ENCODE measurements at places on chromosomes 16 and 17. TPM values are rescaled to one million over a fixed set of nuclear protein-coding genes. Genes with fewer than 3 reads are reported as not detected.

Gene RGS11
- 0.68 TPM for polyA plus RNA-seq

Gene PPY
- 0.65 TPM for polyA plus RNA-seq

Gene SHISA6
- 2.0 TPM for polyA plus RNA-seq

Gene GAN
- 1.9 TPM for polyA plus RNA-seq

Gene CDRT15
- polyA plus RNA-seq = not detected

Gene G6PC1
- polyA plus RNA-seq = 5.4 TPM

Gene SLX1A
- polyA plus RNA-seq = 20.8 TPM

Gene ACSM5
- 7.1 TPM for polyA plus RNA-seq

Gene CA5A
- polyA plus RNA-seq = 0.27 TPM

DNA sequence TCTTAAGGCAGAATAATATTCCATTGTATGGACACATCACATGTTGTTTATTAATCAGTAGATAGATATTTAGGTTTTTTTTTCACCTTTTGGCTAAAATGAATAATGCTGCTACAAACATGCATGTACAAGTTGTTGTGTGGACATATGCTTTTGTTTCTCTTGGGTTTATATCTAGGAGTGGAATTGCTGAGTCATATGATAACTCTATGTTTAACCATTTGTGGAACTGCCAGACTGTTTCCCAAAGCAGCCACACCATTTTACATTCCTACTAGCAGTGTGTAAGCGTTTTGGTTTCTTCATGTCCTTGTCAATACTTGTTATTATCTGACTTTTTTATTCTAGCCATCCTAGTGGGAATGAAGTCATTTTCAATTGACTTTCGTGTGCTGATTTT lies 21.3 kb downstream of the CYLD start:
- no peak for DNase-seq

GRCh38 chr16:55411231-55411630 lies 67.8 kb upstream of the MMP2 start:
- no peak for DNase-seq

DNA sequence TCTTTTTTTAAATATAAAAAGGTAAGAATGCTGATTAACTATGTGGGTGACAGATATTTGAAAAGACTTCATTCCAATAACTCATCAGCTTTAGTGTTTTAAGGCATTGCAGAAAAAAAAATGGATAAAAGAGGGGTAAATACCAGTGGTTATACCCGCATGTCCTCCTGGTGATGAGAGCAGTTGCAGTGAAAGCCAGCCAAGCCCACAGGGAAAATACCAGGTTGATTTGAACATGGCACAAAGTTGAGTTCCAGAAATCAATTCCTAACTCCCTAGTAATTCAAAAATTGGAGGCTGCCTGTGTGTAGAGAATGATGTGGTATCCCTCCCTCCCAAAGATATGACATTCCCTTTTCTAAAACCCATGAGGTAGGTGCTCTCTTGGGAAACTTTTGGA lies 453.2 kb upstream of the SOX9 start:
- no peak for DNase-seq

- peak; percentile 18 for DNase-seq
Observed at GRCh38 chr16:50025537-50025931, 509 bp downstream of the CNEP1R1 start.

DNA sequence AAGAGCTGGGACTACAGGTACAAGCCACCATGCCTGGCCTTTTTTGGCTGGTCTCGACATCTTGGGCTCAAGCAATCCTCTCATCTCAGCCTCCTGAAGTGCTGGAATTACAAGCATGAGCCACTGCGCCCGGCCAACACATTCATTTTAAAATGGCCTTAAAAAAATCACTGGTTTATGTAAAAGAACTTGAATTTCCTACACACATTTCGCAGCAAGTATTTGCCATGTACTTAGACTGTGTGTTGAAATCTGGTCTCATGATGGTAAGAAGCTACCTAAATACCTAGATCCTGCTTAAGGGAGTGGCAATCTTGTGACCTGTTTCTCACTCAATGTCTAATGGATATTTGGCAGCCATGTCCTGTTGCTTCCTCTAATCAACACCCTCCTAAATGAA lies 8.5 kb upstream of the CYTH1 start:
- no peak for DNase-seq

GRCh38 chr16:4500272-4500671 lies 24.1 kb downstream of the HMOX2 start:
- no peak for DNase-seq

- DNase-seq = no peak
Observed at GRCh38 chr16:87186446-87186845, 130.7 kb downstream of the C16orf95 start.

GRCh38 chr16:83914091-83914710 lies 15.3 kb downstream of the MLYCD start:
- DNase-seq = no peak

DNA sequence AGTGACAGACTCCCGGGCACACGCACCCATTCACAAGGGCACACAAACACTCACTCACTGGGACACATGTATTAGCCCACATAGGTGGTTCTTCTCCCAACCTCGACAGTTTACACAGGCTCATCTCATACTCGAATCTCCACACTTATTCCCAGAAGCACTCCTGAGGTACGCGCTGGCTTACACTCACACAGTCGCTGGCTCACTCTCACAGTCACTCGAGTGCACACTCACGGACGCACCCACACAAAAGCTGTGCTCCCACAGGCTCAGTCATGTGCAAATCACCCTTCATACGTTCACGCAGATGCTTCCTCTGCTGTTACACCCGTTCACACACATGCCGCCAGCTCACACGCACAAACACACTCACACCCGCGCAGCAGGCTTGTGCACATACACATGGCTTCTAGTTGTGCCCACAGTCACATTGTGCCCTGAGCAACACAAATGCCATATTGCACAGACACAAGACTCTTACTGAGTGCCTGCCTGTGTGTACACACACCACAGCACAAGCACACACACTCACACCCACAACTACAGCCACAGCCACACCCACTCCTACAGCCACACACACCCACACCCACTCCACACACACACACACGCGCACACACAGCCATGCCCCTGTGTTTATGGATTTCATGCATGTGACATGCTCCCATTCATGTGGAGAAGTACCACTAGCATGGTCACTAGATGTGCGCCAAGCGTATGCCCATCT lies 8.4 kb upstream of the PRR29 start:
- no peak for DNase-seq

DNA sequence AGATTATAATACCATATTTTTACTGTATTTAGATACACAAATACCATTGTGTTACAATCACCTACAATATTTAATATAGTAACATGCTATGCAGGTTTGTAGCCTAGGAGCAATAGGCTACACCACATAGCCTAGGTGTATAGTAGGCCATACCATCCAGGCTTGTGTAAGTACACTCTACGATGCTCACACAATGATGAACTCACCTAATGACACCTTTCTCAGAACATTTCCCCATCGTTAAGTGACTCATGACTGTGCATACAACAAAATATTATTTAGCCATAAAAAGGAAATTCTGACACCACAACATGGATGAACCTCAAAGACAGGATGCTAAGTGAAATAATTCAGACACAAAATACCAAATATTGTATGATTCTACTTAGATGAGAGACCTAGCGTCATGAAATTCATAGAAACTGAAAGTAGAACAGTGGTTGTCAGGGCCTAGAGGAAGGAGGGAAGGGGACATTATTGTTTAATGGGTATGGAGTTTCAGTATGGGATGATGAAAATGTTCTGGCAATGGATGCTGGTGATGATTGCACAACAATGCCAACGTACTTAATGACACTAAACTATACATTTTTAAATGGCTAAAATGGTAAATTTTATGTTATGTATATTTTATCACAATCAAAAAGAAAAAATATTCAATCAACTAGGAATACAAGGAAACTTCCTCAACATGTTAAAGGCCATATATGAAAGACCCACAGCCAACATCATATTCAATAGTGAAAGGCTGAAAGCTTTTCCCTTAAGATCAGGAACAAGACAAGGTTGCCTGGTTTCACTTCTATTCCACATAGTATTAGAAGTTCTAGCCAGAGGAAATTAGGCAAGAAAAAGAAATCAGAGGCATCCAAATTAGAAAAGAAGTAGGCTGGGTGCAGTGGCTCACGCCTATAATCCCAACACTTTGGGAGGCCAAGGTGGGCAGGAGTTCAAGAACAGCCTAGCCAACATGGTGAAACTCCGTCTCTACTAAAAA lies 5.9 kb upstream of the C16orf87 start:
- no peak for DNase-seq

DNA sequence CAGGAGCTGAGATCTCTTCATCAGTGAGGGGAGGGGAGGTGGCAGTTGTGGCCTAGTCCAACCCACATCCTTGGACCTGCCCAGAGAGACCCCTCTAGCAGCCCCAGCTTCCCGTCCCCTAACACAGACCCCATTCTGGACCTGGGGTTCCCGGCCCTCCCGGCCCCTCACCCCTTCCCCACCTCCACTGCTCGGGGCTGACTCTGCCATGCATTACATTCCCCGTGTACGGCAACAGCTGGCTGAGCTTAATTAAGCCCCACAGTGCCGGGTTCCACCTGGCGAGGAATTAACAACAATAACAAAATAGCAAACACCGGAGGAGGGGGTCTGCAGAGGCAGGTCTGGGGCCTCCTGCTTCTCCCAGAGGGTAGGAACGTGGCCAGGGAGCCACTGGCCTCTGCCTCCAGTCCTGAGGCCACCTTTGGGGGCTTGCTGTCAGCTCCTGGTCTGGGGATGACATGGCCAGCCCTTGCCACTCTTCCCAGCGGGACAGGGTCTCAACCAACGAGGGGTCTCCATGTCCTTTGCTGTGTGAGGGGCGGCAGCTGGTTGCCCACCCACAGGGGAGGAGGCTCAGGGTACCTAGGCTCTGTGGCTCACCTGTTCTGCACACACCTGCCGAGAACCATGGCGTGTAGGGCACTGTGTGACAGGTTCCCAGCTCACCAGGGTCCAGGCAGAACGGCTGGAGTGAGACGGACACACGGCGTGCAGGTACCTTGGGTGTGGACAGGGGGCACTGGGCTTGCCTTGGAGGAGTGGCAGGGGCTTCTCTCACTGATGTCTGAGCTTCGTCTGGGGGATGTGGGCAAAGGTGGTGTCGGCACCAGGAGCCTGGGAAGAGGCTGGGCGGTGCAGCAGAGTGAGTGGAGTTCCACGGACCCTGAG lies 46.9 kb upstream of the CBFA2T3 start:
- DNase-seq = no peak

GRCh38 chr16:23081675-23082119 lies 67.6 kb downstream of the USP31 start:
- no peak for DNase-seq

- no peak for DNase-seq
Observed at GRCh38 chr17:17495536-17496188, 533 bp downstream of the RASD1 start.

DNA sequence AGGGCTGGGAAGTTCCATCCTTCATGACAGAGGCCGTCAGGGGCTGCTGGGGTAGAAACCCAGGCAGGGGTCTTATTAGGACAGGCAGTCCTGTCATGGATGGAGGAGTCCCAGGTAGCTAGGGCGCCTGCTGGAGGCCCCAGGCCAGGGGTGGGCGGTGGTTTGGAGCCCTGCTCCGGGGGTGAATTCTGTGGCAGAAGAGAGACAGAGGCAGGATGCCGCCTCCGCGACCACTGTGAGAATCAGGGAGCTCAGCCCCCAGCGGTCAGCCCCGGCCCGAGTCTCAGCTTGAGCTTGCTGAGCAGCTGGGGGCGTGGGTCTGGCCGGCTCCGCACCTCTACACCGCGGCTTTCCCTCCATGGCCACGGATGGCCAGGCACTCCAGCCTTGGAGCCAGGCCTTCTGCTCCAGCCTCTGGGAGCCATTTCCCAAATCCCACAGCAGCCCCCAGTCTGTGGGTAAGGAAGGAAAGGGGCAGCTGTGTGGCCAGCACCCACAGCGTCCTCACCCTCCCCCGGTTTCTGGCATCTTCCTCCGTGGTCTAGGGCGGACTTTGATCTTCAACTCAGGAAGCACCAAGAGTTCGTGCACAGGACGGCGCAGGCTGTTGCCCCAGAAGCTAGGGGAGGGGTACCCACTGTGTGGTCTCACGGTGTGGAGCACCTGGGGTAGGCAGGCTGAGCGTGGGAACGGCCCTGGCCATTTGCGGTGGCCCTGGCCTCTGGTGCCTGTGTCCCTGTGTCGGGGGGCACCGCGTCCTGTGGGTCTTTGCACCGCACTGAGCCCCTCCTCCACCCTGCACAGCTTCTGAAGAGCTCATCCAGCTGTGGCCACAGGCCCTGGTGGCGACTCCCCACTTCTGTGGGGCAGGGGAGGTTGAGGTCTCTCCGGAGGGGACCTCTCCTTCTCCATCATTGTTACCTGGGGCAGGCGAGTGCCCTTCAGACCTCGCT lies 14.1 kb downstream of the CD7 start:
- DNase-seq = no peak

- no peak for DNase-seq
Observed at GRCh38 chr16:84932681-84933080, 78.7 kb downstream of the ZDHHC7 start.

DNA sequence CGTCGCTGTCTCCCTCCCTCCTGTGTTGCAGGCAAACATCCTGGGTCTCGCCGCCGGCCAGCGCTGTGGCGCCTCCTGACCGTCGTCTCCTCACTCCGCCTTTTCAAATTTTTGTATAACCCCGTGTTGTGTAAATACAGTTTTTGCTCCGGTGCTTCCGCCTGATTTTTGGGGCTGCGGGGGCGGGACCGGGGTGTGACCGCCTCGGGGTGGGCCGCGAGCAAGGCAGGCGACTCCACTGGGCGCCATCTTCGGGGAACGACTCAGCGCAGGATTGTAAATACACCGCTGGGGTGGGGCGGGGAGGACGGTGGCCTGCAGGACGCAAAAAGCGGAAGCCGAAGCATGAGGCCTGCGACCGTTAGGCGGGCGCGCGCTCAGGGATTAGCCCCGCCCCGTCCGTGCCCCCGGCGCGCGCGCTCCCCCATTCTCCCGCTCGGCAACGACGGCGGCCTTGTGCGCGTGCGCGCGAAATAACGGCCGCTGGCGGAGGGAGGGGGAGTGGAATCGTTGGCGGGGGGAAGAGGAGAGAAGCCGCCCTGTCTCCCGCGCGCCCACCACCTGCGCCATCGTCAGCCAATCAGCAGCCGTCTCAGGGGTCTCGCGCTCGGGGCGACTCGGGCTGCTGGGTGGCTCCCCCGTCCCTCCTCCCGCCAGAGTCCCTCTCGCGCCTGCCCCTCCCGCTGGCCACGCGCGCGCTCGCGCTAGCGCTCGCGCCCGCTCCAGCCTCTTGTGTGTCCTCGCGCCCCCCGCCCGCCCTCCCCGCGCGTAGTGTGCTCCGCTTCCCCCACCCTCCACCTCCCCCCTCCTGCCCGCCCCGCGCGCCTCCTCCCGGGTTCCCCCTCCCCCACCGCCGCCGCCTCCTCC lies 864 bp upstream of the MAZ start:
- DNase-seq = peak; percentile 96

- DNase-seq = no peak
Observed at GRCh38 chr17:48026502-48027321, 10.9 kb downstream of the COPZ2 start.

- peak; percentile 16 for DNase-seq
Observed at GRCh38 chr17:34673995-34674890, 94.9 kb downstream of the TMEM132E start.

- DNase-seq = no peak
Observed at GRCh38 chr17:75110234-75110937, 617 bp downstream of the ARMC7 start.
